Fibroblast of the aortic adventitia (primary cell): ENCODE measurements at places on chromosomes 4 and X. TPM values are rescaled to one million over a fixed set of nuclear protein-coding genes. Genes with fewer than 3 reads are reported as not detected.

DNA sequence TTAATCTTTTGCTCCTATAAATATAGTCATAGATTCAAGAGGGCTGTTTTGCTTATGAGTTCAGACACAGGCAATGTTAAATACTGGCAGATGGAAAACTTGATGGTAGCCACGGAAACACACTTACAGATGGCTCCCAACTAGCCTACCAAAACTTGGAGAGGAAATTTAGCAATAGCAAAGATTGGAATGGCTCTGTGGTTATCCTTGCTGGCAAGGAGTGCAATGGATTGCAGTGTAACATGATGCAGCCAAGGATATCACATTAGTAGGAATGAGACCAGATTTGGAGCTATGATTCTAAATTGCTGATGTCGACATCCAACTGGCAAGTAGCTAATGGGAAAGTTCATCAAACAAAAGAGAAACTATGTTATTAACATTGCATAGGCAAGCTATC lies 791.0 kb upstream of the DIAPH2 start:
- peak; percentile 87 for DNase-seq

DNA sequence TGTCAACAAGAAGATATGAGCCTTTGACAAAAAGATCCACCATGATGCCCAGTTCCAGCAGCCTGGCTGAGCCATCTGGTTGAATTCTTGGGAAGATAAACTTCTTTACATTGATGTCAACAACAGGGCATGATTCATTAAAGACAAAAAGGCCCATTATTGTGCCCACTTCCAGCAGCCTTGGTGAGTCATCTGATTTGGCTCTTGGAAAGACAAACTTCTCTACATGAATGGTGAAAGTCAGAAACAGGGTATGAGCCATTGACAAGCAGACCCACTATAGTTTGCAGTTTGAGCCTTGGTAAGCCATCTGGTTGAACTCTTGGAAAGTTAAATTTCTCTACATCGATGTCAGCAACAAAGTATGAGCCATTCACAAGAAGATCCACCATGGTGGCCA lies 4.1 kb upstream of the CSF2RA start:
- no peak for DNase-seq

DNA sequence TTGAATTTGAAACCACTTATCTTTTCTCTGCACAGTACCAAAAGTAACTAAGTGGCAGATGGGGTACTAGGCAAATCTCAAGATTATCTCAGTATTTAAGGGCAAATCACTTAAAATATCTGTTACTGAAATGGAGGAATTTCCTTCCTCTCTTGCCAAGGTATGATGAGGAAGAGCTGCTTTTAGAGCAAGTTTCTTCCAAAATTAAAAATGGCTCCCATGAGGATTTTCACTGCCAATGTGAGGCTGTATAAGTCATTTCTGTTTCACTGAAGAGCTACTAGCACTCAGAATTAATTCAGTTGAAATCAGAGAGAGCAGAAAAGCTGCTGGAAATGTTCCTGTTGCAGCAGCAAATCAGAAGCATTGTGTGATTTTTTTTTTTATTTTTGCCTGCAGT lies 43.4 kb downstream of the GABRB1 start:
- peak; percentile 70 for DNase-seq

DNA sequence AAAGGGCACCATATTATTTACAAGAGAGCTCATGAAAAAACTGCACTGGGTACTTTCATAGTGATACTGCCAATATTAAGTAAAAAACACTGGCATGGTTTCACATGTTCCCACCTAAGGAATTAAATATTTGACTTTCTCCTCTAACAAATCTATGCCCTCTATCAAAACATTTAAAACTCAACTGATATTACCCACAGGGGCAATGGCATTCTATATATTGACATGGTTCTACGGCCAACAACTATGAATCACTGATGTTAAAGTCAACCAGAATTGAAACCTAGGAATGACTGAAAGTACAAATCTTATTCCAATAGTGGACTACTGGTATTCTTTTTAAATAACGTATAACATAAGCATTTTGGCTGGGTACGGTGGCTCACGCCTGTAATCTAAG lies 28.2 kb downstream of the PHKA2 start:
- no peak for DNase-seq

MMAA gene
- total RNA-seq: 9.2 and 15.9 TPM in 2 replicates
